NCI-H1436 (cell line): ENCODE measurements at places on chromosomes 5 and 9.

DNA sequence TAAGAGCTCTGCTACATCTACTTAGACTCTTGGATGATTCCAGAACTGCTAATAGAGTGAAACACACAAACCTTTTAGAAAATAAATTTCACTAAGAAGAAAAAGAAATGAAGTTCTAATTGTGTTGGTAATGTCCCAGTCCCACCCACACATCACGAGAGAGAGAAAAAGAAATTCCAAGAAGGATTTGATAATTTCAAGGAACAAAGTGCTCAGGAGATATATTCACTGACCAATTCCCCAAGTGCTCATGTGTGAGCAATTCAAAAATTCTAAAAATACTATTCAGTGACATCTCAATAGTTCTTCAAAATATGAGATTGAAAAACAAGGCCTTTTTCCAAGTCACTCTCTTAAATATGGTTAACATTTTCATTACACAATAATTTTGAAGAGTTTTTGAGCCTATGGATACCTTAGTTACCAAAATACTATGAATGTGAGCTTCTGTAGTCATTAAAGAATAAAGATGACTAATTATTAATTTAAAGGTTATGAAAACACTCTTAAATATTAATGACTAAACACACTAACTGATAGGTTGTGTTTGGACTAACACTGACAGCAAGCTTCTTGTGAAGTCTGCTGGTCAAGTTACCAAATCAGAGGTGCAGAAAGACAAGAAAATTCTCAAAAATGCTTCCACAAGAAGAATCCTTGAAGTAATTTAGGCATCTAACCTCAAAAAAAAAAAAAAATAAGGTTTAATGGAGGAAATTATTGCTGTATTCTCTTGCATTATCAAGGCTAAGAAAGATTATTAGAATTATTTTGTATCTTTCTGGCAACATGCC lies 245.3 kb downstream of the PDE4D start:
- no peak for DNase-seq

- DNase-seq = no peak
Measured at GRCh38 chr5:112634166-112634565, 103.5 kb upstream of the APC start.

GRCh38 chr5:133129950-133130349 lies 78.1 kb downstream of the HSPA4 start:
- no peak for DNase-seq

- DNase-seq = no peak
Measured at GRCh38 chr9:128062846-128063831, 4.0 kb downstream of the NAIF1 start.

DNA sequence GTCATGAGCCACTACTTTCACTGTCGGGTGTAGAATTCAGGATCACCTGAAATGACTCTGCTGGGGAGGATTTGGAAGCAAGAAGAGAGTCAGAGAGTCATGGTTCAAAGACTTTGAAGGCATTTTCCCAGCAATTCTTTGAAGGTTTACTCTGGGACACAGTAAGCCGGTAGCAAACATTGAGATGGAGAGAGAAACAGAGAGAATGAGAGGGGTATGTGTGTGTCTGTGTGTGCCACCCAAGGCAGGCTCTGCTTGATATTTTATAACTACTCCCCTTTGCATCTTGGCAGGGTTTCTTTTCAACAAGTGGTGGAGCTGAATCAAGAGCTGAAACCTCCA lies 89.8 kb downstream of the ANKRD55 start:
- DNase-seq = no peak

GRCh38 chr5:78113689-78114264 lies 180.7 kb downstream of the AP3B1 start:
- DNase-seq = no peak

DNA sequence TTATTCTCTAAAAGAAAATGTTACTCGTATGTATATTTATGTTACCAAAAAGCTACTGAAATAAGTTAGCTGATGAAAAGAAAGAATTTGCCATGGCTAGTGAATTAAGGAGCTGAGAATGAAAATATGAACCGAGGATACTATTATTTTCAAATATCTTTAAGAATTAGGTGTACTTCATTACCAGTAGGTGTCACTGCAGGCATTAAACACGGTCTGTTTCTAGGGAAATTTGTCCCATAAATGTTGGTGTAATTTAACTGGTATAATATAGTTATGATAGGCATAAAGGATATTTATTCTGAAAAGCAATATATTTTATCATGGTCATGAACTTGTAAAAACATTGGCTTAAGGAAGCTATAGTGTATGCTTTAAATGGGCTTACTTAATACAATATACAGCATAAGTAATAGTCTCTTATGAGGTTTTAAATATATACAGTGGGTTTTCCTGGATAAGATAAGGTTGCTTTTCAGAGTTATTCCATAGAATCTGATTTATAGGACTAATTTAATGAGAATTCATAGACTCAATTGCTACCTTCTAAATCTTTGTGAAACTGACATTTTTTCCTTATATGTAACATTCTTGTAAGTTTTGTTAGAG lies 72.4 kb upstream of the MPDZ start:
- peak; percentile 9 for DNase-seq
